ENCODE measurements at places on chromosomes 1 and 21.

DNA sequence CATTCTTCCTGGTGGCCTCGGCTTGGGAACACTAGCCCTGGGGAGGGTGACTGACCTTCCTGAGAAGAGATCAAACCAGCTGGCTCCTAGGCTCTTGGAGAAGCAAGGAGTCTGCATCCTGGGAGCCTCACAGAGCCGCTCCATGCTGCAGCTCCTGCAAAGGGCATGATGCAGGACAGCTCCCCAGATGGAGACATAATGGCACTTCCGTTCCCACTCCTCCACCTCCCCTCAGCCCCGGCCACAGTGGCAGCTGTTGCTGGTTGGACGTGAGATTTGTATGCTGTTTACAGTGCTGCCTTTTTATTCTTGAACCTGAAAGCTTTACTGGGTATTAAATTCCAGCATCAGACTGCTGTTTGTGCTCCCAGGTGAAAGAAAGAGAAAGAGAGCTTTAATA, 83.7 kb upstream of the CTTNBP2NL start:
- H3K36me3 ChIP-seq: no peaks in the 10 kb centered on the region
- H3K27me3 ChIP-seq: no peaks in the 10 kb centered on the region
- no peaks in the 10 kb centered on the region for H3K4me1 ChIP-seq
- DNase-seq: no peak

DNA sequence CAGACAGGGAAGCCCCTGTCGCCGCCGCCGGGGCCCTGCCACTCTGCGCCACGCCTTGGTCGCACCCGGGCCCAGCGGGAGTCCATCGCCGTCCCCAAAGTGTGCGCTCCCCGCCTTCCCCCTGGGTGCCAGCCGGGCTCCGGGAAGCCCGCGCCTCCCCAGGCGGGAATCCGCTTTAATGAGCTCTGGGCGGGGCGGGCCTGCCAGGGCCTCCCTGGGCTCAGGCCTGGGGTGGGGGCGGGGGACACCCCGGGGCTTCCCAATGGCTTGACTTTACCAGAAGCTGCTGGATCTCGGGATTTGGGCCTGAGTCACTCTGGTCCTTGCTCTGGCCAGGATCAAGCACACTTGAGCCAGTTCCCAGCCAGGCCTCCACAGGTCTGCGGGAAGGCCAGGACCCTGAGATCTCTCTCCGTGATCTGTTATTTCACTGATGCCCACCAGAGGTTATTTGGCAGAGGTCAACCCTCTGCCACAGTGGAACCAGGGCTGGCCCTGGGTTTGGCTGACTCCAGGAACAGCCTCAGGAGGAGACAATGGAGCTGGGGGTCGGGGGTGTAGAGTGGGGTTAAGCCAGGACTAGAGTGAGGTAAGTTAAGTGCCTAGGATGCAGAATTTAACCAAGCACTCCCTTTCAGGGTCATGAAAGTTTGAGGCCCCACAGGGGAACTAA, 178.4 kb upstream of the EDN2 start:
- H3K27me3 ChIP-seq: no peaks in the 10 kb centered on the region
- H3K36me3 ChIP-seq: no peaks in the 10 kb centered on the region
- H3K4me3 ChIP-seq: no peak overlapping the region
- peaks cover 54% of the 10 kb centered on the region for H3K4me1 ChIP-seq

DNA sequence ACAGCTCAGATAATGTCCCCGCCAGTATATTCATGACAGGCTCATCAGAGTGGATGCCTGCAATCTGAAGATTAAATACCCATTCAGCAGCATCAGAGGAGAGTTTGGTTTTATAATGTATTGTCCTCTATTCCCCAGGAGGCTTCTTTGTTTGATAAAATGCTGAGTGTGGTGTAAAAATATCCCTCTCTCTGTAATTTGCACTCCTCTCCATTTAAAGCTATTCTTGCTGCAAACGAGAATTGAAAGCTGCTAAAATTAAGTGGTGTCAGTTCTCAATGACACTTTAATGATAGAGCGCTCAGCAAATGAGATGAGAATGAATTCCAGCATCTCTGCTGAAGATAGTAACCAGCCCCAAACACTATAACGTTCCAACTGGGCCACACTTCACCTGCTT, 205.7 kb upstream of the RRP15 start:
- H3K27ac ChIP-seq: no peak overlapping the region
- H3K27me3 ChIP-seq: no peaks in the 10 kb centered on the region
- DNase-seq: no peak
- no peaks in the 10 kb centered on the region for H3K36me3 ChIP-seq
- H3K4me3 ChIP-seq: no peak overlapping the region

DNA sequence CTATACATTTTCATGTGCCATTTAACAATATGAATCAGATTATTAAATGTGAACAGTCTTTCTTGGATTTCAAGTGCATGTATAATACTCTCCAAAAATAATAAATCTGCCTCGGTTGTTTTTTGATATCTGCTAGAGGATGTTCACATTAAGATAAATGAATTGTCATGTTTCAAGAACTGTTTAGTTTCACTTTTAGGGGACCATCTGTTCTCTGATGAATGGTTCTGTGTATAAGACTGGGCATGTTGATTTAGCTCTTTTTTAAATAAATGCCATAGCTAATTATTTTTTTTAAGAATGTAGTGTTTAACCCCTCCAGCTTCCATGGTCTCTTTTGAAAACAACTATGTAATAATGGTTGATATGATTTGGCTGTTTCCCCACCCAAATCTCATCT, 1245.1 kb upstream of the ADGRL4 start:
- no peaks in the 10 kb centered on the region for H3K27me3 ChIP-seq
- no peaks in the 10 kb centered on the region for H3K4me1 ChIP-seq
- no peaks in the 10 kb centered on the region for H3K36me3 ChIP-seq
- no peak for DNase-seq

- H3K4me3 ChIP-seq: no peak overlapping the region
- DNase-seq: no peak
- H3K27me3 ChIP-seq: no peaks in the 10 kb centered on the region
- H3K4me1 ChIP-seq: no peaks in the 10 kb centered on the region
- H3K27ac ChIP-seq: no peak overlapping the region
These were observed 54.4 kb downstream of the NID1 start for GRCh38 chr1:236010443-236010842.

GRCh38 chr1:203401199-203401877, 50.4 kb upstream of the FMOD start:
- H3K4me3 ChIP-seq: no peak overlapping the region
- H3K36me3 ChIP-seq: no peaks in the 10 kb centered on the region
- no peaks in the 10 kb centered on the region for H3K4me1 ChIP-seq

DNA sequence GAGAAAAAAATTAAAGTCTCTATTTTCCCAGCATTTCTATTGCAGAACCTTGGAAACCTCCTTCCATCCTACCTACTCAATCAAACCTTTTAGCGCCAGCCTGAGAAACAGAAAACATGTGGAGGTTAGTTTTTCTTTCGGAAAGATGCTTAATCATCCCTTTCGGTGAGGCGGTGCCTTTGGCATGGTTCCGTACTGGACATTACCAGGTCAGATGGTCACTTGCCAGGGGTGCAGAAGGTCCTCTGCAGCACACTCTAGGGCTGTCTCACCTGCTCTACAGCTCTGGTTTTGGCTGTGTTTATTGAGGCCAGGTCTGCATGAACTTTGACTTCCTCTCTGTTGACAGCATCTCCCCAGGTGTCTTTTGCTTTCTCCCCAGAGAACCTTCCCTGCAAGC, 121.5 kb downstream of the PLD5 start:
- no peaks in the 10 kb centered on the region for H3K36me3 ChIP-seq
- no peak overlapping the region for H3K27ac ChIP-seq
- H3K27me3 ChIP-seq: no peaks in the 10 kb centered on the region
- no peaks in the 10 kb centered on the region for H3K4me1 ChIP-seq
- H3K4me3 ChIP-seq: no peak overlapping the region
- no peak for DNase-seq

DNA sequence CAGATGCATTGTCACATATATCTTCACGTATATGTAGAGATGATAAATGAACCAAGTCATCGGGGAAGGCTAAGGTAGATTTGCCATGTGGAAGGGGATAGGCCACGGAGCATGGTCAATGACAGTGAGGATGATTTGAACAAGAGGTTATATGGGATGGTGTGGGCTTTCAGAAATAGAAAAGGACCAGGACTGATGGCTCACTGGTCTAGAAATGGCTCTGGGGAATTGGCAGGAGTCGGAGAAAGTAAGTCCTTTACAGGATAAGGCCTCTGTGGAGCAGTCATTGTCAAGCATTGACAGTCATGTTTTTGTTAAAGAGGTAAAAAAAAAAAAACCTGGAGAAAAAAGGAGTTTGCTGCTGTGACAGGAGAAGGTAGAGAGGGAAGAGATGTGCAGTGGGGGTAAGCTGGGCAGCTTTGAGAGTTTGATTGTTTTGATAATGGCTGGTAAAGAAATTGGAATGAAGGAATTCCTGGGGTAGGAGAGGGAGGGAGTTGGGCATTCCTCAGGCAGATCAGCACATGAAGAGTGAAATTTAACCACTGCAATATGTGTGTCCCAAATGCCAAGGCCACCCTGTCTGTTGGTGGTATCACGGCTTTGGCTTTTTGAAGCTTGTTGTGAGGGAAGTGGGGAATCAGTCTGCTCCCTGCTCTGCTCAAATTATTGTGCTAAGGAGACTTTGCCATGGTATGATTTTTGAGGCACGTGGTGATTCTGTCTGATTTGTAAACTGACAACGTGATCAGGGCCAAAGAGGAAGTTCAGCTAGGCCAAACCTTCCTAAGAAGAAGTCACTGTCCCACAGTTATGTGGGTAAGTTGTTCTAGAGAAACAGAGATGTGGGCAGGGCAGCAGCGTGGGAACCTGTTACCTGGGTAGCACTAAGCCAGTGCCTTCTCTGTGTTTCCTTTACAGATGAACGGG, 26.0 kb downstream of the MACF1 start:
- peaks cover 26% of the 10 kb centered on the region for H3K4me1 ChIP-seq
- H3K36me3 ChIP-seq: peaks cover 18% of the 10 kb centered on the region
- no peaks in the 10 kb centered on the region for H3K27me3 ChIP-seq
- H3K27ac ChIP-seq: peak overlapping the region; percentile 26
- no peak for DNase-seq

DNA sequence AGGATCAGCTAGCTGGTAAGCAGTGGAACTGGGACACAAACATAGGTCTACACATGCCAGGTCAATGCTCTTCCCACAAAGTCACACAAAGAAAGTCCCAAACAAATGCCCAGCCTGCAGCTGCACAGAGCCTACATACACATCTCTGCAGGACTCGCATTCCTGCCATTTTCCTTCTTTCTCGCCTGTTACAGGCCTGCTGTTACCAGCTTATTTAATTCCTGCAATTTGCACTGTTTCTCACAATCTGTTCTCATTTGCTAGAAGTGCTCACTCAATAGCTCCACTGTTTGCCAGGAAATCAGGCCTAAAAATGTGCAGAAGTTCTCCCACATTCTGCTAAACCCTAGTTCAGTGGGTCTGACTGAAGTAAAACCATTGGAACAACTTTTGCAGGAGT, 362.6 kb upstream of the C1orf87 start:
- H3K27ac ChIP-seq: no peak overlapping the region
- DNase-seq: no peak
- no peaks in the 10 kb centered on the region for H3K27me3 ChIP-seq
- H3K36me3 ChIP-seq: no peaks in the 10 kb centered on the region
- no peak overlapping the region for H3K4me3 ChIP-seq

- H3K27ac ChIP-seq: no peak overlapping the region
- no peaks in the 10 kb centered on the region for H3K4me1 ChIP-seq
- no peak for DNase-seq
- no peak overlapping the region for H3K4me3 ChIP-seq
These were observed 76.3 kb upstream of the BEND5 start for GRCh38 chr1:48853006-48853405.

GRCh38 chr1:100452641-100453040, 85.3 kb upstream of the GPR88 start:
- no peak for DNase-seq
- H3K4me3 ChIP-seq: no peak overlapping the region
- no peaks in the 10 kb centered on the region for H3K27me3 ChIP-seq
- H3K27ac ChIP-seq: peak overlapping the region; percentile 62
- peaks cover 20% of the 10 kb centered on the region for H3K36me3 ChIP-seq
- peaks cover 9% of the 10 kb centered on the region for H3K4me1 ChIP-seq

DNA sequence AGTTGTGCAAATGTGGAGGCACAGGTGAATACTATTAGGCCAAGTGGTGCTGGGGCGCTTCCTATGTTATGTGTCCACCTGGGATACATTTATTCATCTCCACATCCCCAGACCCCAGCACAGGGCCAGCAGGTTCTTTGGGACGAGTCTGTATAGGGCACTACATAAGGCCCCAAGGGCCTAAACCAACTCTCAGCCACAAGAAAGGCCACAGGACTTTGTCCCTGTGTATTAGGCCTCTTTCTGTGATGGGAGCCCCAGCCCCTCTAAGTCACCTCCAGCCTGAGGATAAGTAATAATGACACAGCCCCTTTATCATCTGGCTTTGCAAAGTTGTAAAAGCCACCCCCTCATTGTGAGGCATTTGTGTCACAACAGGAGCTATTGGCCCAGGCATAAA, 79.2 kb upstream of the CD1D start:
- H3K4me1 ChIP-seq: no peaks in the 10 kb centered on the region
- H3K36me3 ChIP-seq: no peaks in the 10 kb centered on the region
- no peak overlapping the region for H3K27ac ChIP-seq
- H3K27me3 ChIP-seq: no peaks in the 10 kb centered on the region
- no peak overlapping the region for H3K4me3 ChIP-seq
- DNase-seq: no peak

DNA sequence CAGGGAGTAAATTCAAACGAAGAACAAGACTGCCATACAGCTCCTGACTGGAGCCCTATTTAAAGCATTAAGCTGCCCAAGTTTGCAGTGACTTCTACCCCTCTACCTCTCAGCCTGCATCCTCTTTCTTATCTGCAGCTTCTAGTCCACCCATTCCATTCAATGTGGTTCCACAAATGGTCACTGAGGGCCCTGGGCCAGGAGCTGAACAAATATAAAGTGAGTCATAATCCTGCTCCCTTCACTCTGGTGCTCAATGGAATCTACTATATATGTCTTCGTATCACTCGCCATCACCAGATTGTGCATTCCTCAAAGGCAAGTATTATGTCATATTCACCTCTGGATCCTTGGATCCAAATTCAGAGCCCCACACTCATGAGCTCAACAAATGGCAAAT, 398.7 kb downstream of the BRINP2 start:
- H3K4me3 ChIP-seq: no peak overlapping the region
- no peak overlapping the region for H3K27ac ChIP-seq
- no peaks in the 10 kb centered on the region for H3K27me3 ChIP-seq
- H3K36me3 ChIP-seq: no peaks in the 10 kb centered on the region

DNA sequence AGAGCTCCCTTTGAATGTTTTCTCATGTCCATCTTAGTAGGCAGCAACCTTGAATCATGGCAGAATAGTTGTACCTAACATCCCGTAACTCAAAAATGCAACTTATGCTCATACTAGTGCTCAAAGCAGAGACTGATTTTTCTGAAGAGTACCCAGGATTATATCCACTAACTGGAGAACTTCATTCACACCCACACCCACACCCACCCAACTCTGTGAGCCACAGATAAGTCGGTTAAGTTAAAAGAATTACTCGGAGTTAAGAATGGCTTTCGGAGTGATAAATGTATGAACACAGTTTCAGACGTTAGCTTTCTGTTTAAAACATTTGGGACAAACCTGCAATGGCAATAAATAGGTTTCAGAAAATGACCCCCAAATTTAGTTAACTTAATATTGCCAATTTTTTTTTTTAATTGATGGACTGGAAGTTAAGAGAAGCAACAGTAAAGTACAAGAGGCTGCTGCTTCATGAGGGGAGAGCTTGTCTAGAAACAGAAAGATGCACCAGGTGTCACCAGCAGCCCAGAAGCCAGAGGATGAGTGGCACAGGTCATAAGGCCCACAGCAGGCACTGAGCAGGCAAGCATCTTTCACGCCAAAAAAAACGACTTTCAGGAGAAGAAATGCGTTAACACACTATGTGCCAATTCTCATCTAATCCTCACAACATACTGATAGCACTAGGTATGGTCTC, 48.4 kb upstream of the C1orf198 start:
- no peak for DNase-seq
- H3K27me3 ChIP-seq: no peaks in the 10 kb centered on the region
- H3K4me3 ChIP-seq: no peak overlapping the region
- H3K4me1 ChIP-seq: no peaks in the 10 kb centered on the region
